ENCODE measurements at places on chromosomes 7 and 10.

DNA sequence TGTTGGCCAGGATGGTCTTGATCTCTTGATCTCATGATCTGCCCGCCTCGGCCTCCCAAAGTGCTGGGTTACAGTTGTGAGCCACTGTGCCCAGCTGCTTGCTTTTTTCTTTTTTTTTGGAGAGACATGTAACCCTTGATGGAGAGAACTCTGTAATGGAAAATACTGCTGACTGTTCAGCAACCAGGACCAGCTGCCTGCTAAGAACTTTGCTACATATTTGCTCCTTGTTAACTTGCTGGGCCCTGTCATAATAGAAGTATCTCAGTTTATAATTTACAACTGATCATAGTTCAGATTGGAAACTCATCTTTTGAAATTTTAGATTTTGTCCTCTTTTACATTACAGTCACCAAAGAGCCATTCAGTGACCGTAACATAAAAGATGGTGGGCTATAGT lies 34.9 kb downstream of the TASOR2 start:
- DNase-seq = no peak

DNA sequence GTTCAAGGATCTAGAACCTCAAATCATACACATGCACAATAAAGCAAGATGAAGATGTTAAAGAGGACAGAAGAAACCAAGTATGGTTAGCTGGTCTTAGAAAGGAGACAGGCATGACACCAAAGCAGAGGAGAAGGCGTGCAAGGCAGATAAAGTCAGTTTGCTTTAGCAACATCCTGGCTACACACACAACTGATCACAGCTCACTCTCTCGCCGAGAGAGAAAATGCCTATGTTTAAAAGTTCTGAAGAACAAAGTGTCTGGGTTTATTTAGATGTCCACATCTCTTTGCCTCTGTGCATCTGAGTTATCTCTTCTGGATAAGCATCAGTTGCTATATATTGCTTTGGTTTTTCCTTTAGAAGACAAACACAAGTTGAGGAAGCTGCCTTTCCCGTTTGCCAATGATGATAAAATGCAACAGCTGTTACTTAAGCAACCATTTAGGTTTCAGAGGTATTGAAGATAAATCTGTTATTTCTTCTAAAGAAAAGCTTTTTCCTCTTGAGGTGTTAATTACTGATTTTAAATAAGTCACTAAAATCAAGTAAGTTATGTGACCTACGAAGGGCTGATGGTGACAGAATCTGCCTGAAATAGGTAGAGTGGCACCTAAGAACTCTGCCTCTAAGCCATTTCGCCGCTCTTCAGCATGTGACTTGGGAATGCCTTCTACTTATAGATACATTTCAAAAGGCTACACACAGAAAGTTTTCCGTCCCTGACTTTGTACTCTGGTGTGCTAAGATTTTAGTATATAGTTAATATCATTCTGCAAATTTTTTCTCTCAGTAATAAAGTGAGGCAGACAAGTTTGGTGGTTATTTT lies 146.2 kb upstream of the ASAH2 start:
- DNase-seq = no peak

- DNase-seq = no peak
These were observed 124.6 kb upstream of the ZNF479 start for GRCh38 chr7:57256637-57257375.

- no peak for DNase-seq
These were observed 36.5 kb downstream of the DLG5 start for GRCh38 chr10:77890097-77890496.

DNA sequence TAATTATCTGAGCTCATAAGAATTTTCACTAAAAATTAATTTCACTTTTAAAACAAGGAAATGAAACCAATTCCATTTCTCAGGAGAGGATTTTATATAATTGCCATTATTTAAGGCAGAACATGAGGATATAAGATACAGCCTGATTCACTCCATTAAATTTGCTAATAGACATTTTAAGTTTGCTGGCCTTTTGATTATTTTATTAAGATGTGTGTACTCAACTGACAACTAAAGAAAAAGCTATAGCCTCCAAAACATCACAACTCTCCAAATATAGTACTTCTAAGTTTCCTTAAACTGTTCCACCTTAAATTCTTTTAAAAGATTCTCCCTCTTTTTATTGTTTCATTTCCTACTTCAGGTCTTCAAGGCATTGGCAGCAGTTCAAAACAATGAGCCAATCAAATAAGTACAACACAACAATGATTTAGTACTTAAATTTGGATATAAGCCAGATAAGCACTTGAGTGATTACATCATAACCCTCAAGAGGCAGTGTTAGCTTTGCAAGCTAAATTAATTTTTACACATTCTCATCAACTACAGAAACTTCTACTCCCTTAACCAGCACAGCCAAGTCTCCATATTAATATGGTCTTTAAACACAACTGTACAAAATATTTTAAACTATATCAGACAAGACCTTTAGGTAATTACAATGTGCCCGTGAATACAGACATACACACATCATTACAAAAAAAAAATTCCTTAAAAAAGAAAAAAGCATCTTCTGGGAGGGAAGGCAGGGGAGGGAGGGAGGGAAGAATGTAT lies 121.8 kb downstream of the KMT2C start:
- no peak for DNase-seq

DNA sequence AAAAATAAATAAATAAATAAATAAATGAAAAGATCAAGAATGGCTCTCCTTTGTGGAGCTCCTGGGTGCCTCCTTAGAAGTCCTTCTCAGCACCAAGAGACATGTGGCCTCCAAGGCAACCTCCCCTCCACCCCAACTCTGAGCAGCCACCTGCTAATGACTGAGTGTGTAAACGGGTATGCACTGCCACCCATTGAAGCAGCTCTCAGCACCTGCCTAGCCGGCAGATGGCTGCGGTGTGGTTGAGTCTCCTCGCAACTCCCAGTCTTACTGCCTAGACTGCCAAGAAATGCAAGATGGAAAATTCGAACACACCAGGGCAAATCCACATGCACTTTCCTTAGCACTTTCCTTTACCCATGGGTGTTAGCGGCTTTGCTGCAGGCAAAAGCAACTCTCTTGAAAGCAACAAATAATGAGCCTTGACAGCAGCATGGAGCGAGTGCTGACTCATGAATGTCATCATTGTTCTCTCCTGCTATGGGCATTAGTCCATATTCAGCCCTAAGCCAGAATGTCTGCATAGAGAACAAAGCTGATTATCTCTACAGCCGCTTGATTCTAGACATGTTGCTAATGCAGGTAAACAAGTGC lies 913.9 kb upstream of the AUTS2 start:
- DNase-seq = no peak

GRCh38 chr7:12127455-12127854 lies 83.6 kb upstream of the TMEM106B start:
- no peak for DNase-seq

- no peak for DNase-seq
These were observed 159.2 kb downstream of the KCNMA1 start for GRCh38 chr10:77478247-77478961.

DNA sequence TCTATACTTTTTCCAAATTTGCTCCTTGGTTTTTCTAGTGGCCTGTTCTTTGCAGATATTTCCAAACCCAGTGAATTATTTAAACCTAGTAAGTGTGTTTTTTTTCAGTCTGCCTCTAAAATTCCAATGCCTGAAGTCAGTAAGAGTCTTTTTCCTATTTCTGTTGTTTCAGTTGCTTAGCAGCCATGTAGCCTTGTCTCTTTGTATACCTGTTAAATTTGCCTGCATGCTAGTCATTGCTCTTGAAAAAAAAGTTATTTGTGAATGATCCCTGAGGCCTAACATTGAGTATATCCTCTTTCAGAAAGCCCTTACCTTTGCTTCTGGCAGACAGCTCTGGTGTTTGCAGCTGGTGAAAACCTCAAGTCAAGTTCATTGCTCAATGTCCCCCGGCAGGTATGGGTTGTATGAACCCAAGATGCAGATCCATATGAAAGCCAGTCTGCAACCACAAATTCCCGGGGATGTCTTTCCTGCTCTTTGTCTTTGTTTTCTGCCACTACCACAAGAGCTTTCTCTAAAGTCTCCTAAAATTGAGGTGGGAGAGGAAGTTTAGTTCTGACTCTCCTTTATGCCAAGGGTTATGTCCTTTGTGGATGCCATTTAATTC lies 35.7 kb downstream of the CH25H start:
- no peak for DNase-seq

DNA sequence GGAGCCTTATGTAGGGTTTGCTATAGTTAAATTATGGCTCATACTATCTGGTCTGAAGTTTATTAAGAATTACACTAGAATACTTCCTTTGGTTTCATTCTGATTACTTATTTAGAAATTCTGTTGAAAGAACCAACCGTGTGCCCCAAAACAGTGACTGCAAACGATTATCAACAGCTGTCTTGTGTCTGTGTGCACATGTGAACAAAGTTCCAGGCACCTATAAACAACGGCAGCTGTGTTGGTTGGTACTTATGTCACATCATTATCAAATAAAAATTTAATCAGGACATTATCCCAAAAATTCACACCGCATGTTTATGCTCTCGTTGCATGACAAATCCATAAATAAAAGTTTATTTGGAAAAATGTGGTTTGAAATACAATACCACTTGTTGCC lies 80.6 kb downstream of the USP6NL start:
- no peak for DNase-seq

DNA sequence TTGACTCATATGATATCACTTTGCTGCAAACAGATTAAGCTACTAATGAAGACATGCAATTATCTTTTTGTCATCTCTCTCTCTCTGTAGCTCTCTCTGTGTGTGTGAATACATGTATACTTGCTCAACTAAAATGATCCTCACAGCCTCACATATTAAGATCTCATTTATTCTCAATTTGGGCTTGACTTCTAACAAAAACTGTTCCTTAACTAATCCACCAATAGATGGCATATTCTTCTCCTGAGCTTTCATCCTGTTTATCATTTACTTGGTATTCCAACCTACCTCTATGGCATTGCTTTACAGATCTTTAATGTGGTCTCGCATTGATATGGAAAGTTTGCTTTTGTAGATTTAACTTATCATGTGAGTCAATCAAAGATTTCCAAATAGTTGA lies 540.4 kb downstream of the CNTNAP2 start:
- no peak for DNase-seq

DNA sequence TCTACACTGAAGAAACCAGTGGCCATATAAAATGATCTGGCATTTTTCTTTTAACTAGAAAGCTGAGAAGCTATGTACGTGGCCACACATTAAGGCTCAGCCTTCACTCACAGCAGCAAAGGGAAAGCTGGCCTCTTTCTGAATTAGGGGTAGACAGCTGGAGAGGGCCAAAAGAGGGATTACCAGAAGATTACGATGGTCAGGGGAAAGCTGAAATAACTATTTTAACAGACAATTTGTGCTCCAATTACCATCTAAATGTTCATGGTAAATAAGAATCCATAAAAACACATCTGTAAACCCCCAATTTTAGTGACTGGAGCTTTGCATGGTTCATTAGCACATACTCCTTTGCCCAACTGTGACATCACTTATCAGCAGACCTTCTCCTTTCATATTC lies 314.3 kb downstream of the HPSE2 start:
- DNase-seq = no peak

DNA sequence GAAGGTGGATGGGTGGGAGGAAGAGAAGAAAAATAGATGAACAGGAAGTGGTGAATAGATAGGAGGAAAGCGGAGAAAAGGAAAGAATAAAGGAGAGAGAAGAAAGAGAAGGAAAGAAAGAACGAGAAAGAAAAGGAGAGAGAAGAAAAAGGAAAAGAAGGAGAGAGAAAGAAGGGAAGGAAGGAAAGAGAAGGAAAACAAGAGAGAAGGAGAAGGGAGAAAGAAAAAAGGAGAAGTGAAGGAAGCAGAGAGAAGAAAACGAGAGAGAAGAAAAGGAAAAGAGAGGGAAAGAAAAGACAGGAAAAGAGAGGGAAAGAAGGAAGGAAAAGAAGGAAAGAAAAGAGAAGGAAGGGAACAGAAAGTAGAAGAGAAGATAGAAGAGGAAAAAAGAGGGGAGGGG lies 211.8 kb downstream of the DIP2C start:
- DNase-seq = no peak

DNA sequence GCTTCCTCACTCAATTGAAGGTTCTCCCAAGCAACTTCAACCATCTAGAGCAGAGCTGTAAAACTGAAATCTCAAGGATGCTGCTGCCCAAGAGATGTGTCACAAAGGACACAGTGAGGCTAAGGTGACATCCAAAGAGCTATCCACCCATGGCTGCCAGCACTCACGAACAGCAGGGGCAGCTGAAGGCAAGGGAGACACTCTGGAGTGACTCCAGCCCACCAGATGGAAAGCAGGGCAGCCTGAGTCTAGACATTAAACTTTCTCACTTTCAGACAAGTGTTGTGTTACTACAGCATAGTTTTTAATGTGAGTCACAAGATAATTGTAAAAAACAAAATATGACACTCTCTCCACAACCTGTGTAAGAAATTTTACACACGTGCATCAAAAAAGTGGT lies 113.5 kb downstream of the LARP4B start:
- DNase-seq = no peak

DNA sequence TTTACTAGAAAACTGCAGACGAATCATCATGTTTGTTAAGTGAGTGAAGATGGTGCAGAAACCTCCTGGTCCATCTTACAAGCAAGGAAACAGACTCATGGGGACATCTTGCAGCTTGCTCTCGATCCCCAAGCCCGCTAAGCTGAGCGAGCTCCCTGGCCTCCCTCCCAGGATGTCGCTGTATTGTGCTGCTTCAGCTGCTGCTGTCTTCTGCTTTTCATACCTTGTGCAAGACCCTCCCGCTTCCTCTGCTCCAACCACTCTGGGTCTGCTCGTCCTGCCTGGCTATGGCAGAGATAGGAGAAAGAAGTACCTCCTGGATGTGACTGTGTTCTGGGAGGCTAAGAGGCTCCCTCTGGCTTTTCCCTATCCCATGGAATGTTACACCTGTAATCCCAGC lies 285.2 kb upstream of the FZD8 start:
- no peak for DNase-seq

GRCh38 chr10:1022413-1022812 lies 3.2 kb downstream of the IDI2 start:
- no peak for DNase-seq

DNA sequence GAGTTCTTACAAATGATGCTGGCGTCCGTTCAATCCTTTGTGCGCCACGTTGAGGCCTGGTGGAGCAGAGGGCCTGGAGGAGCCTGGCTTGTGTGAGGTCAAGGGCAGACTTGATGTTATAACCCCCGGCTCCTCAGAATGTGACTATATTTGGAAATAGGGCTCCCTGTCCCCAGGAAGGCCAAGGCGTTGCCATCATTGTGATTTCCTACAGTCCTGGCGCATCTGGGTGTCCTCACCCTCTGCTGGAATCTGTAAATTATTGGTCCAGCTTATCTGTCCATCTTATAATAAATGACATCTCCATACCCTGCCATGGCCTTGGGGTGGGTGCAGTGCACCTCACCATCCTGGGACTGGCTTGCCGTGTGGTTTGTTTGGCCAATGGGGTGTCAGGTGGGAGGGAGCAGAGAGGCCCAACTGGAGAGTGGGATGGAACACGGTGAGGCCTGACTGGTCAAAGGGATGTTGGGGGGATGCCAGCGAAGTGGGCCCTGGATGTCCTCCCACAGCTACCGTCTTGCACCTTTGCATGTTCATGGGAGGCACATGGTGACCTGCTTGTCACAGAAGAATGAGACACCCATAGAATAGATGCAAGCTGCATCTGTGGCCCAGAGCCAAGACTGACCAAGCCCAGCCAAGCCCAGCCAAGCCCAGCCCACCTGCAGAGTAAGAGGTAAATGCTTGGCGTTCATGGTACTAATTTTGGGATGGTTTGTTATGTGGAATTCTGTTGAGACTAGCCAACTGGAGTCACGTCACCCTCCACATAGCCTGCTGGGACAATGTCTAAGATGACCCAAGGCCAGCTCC lies 11.1 kb upstream of the LRRC27 start:
- DNase-seq = no peak

- peak; percentile 62 for DNase-seq
These were observed at the start of gene ADO for GRCh38 chr10:62804356-62805230. Gene ADO, plus strand, starts transcription at chr10:62804720. Its CDS starts 340 bp downstream, at chr10:62805060.

All from activated effector memory CD4-positive, alpha-beta T cell treated with Interleukin-2 at 50 U/mL for 16 hours (primary cell).